Pulmonary artery endothelial cell (primary cell): ENCODE measurements at places on chromosomes 7 and 10. TPM values are rescaled to one million over a fixed set of nuclear protein-coding genes. Genes with fewer than 3 reads are reported as not detected.

Gene CACNA2D1
- total RNA-seq = 61.4 and 93.2 TPM in 2 replicates

Gene ZNF248
- total RNA-seq = 3.9 and 5.9 TPM in 2 replicates

Gene ASB10
- total RNA-seq = not detected in 2 replicates

Gene PODXL
- 62.8 and 114 TPM in 2 replicates for total RNA-seq

GRCh38 chr10:87860156-87860795 is 3.1 kb downstream of the KLLN start:
- peak; percentile 40 for DNase-seq

DNA sequence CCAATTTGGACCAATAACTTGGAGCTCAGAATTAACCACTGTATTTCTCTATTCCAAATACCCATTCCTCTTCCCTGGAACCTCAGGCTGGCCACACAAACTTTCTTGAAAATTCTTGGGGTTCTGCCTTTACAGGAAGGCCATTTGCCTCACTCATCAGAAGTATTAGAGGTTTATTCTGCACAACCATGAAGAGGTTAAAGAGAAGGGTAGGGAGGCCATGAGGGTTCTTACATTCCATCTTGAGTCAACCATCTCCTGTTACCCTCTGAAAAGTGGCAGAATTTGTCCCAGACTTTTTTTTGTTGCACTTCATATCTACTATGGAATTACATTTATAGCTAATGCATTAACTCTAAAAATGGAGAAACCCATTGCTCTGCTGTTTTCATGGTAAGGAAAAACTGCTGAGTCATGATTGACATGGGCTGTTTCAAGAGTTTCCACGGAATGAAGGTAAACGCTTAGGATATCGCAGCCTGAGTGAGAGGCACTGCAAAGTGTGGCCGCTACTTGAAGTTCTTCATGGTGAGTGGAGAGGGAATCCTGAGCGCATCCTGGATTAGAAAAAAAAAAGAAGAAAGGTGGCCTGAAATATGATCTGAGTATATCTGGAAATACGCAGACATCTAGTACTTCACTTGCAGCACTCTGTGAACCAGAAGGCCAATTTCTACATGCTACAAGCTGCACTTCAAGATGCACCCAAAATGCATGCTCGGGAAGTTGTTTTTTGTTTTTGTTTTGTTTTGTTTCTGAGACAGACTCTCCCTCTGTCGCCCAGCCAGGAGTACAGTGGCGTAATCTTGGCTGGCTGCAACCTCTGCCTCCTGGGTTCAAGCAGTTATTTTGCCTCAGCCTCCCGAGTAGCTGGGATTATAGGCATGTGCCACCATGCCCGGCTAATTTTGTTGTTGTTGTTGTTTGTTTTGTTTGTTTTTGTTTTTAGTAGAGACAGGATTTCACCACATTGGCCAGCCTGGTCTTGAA is 83.7 kb downstream of the KIAA1217 start:
- no peak for DNase-seq

- no peak for DNase-seq
Observed at GRCh38 chr7:145050415-145050814, 214.6 kb upstream of the TPK1 start.

DNA sequence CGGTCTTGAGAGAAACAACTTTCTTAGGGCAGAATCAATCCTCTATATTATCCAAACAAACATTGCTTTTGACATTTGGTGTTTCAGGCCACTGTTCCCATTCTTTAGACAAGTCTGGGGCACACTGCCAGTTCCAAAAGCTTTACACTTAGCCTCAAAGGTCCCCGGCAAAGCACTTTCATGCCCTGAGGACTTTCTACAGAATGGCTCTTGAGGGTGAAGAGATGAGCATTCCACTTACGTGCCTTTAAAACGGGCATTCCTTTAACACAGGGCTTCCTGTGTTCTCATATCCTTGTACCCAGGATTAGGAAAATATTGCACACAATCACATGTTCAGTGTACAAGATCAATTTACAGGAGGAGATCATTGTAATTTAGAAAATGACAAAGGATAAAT is 13.1 kb upstream of the TMEM213 start:
- peak; percentile 26 for DNase-seq

- no peak for DNase-seq
Observed at GRCh38 chr7:43824963-43825362, 44.4 kb downstream of the MRPS24 start.

DNA sequence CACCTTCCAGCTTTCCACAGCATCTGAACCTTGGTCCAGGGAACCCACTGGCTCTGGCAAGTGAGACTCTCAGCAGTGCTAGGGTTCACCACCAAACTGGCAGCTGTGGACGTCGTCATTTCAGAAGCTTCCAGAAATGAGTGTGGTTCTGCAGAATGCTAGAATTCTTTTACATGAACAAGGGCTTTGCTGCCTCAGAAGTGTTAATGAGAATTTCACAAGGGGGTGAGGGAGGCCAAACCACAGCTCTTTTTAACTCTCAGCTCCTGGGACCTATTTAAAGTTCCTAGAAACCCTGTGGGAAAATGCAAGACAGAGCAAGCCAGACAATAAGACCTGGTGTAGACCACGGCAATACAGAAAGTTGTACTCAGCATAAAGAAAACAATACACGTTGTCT is 129.3 kb upstream of the BET1 start:
- DNase-seq = no peak

DNA sequence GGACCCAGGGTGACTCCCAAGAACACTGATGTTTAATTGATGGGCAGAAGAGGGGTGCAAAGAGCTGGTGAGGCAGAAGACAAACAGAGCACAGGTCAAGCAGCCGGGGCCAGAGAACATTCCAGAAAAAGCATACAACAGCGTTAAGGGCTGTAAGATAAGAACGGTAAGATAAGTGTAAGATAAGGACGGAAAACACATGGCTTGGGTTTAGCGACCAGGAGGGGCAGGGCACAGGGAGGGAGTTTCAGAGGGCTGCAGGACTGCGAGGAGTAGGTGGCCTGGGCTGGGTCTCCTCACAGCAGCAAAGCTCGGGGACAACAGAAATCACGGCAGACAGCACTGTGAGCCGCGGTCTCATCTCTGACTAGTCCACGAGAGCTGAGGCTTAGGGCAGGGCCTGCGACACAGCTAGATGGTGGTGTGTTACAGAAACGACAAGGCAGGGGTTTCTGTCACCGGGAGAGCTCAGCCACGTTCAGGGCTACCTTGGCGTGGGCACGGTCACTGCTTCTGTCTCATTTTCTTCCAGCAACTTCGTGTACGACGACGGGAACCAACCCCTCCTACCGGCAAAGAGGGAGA is 24.6 kb downstream of the BRI3 start:
- no peak for DNase-seq

- DNase-seq = no peak
Observed at GRCh38 chr10:124943301-124944092, 1.6 kb downstream of the ZRANB1 start.

GRCh38 chr10:73439605-73440312 is 6.4 kb upstream of the MSS51 start:
- DNase-seq = no peak

DNA sequence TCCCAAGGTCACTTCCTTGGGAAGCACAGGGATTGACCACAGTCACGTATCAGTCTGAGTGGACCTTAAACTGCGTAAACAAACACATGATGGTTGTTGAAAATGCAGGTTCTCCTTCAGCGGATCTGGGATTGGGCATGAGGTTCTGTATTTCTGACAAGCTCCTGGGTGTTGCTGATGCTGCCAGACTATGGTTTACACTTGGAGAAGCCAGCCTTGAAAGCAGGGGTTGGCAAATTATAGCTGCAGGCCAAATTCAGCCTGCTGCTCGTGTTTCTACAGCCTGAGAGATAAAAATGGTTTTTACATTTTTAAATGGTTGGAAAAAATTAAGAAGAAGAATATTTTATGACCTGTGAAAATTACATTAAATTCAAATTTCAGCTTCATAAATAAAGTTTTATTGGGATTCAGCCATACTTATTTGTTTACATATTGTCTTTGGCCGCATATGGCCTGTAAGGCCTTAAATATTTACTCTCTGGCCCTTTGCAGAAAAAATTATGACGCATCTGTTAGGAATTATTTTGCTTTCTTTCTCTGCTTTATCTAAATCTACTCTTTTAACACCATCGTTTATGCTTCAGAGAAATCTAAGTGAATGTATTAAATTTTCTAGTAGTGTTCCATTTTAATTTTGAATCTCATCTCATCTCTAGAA is 109.6 kb downstream of the SH2D4B start:
- no peak for DNase-seq

DNA sequence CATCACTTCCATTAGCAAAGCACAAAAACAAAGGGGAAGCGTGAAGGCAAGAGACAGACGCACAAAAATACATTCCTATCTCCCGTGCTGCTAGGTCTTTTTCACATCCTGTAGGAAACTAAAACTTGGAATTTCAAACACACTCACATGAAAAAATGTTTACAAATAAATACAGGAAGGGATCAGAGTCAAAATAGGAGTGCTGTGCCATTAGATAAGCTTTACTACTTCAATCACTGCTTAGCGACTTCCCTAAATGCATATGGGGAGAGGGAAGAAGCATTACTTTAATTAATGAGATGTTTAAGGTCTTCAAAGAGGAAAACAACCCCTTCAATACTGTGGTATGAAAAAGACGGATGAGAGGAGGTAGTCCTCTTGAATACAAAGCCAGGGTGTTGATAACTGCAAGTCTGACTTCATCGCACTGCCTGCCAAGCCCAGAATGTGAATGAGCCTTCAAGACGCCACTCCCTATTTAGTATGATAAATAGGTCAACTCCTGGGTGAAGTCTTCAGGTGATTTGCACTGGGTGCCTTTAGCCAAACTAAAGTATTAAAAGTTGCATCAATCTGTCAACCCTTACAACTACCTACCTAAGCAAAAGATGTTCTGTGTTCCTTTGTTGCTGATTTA is 13.9 kb downstream of the PARD3 start:
- DNase-seq = peak; percentile 10

DNA sequence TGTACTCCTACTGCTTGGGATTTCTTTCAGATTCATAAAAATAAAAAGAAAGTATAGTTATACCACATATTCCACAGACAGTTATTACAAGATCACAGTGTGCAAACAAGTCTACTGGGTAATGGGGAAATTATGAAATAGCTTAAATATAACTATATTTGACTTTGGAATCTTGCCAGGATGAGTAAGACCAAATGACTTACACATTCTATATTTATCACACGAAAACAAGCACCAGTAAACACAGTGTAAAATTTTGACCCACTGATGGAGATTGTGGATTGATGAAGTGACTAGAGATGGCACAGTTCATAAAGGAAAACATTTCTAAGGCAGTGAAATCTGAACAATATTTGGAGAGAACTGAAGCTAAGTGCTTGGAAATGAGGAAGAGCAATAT is 339.7 kb downstream of the THSD7A start:
- DNase-seq = no peak
